NCI-H446 (cell line): ENCODE measurements at places on chromosomes 7 and 10.

- DNase-seq = no peak
These were observed 1.6 kb downstream of the C1GALT1 start for GRCh38 chr7:7183838-7184463.

- no peak for DNase-seq
These were observed 31.2 kb upstream of the MSRB2 start for GRCh38 chr10:23063973-23064812.

DNA sequence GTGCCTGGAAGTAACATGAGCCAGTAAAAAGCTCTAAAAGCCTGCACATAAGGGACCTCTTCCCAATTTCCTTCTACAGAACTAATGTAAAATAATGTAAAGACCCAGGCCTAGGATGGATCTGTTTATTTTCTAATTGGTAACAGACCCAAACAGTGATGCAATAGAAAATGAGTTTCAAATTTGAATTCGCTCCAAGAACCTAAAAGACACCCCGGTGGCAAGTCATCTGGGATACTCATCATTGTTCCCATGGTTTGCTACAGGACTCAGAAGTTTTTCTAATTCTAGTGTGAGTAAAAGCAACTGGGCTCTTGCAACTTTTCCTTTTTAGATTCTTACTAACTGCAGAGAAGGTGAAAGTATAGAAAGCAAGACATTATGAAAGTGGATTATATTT is 271.3 kb upstream of the CACNA2D1 start:
- no peak for DNase-seq

DNA sequence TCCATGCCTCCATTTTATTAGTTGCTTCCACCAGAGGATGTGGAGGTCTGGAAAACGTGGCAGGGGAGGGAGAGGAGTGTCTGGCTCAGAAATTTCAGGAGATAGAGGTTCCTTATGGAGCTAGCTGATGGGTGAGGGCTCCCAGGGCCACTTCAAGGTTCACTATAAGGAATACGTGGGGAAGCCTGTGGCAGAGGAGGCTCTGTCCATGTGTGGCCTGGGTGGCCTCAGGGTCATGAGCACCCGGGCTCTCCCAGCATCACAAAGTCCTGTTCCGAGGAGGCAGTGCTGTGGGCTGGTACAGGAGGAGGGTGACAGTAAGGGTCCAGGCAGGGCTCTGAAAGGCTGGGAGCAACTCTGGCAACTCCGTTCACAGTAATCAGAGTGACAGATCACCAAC is 24.6 kb downstream of the ARHGAP22 start:
- DNase-seq = no peak

- DNase-seq = no peak
These were observed 74.2 kb downstream of the WAPL start for GRCh38 chr10:86447432-86447831.

DNA sequence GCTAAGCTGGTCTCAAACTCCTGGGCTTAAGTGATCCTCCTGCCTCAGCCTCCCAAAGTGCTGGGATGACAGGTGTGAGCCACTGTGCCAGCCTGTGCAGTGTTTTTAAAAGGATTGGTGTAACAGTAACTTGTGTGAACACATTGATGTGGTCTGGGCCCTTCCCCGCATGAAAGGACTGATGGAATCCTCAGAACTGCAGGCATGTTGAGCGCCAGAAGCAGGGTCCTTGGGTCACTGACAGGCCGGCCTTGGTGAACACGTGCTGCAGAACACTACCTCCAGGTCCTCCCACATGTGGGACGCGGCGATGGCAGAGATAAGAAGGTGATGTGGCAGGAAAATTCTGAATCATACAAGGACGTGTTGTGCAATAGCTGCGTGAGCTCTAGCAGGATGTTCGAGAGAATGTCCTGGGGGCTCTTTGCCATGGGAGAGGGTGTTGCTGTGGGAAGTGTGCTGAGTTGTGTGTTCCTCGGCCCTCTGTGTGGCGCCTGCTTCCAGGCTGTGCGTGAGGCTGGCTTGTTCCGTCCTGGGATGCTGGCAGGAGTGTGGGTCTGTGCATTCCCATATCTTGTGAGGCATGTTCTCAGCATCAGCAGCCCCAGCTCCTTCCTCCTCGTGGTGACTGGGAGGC is 68.2 kb downstream of the DNAJB6 start:
- DNase-seq = no peak

DNA sequence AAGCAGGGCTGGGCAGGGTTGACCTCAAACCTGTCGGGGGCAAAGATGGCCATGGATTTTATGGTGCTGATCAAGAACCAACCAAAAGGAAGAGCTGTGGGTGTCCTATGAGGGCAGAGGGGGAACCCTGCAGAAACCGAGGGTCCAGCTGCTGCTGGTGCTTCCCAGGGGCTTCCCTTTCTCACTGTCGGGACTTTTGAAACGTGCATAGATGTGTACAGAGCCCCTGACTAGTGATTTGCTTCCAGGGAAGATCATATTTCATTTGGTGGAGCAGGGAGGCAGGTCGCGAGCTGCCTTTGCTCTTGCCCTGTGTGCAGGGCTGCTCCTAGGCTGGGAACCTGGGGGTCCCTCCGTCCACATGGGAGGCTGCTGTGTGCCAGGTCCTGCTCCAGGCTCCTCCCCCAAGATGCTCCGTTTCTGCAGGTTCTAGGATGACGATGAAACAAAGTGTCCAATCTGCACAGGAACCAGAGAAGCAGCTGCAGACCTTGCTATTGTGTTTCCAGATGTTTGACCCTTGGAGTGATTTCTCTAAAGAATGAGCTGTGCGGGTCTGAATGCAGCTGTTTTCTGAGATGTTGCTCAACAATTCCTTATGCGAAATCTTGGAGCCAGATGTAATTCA is 9.4 kb upstream of the INPP5A start:
- no peak for DNase-seq

- no peak for DNase-seq
These were observed 4.4 kb upstream of the HOXA11 start for GRCh38 chr7:27189295-27189996.

DNA sequence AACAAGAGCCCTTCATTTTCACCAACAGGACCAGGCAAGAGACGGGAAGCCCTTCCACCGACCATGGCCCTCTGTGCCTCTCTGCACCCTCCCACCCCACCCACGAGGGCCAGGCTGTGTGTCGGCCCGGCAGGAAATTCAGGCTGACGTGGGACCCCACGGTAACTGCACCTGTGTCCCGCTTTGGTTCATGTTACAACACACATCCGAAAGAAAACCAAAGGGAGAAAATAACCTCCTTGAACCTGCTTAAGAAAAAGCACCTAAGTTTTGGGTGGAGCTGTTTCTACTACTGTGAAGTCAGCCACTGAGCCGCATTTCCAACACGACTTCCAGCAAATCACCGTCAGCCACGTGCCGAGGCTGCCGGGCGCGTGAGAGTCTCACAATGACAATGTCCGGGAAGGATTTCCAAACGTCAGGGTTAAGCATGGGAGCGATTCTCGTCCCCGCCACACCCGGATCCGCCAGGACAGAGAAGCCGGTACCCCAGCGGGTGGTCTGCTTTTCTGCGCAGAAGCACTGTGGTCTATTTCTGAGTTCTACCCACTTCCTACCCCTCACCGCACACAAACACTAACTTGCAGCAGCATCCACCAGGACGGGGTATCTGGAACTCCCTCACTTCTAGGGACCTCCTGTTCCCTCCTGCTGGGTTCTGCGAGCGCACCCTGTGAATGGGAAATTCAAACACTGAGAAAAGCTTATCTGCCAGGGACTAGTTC is 36.6 kb downstream of the AMZ1 start:
- DNase-seq = no peak

- no peak for DNase-seq
These were observed 39.2 kb upstream of the SLC35B4 start for GRCh38 chr7:134355927-134356326.

- DNase-seq = no peak
These were observed 255.8 kb upstream of the CNTNAP2 start for GRCh38 chr7:145860809-145861208.

GRCh38 chr10:5890452-5890915 is 441 bp downstream of the FBH1 start:
- DNase-seq = no peak

DNA sequence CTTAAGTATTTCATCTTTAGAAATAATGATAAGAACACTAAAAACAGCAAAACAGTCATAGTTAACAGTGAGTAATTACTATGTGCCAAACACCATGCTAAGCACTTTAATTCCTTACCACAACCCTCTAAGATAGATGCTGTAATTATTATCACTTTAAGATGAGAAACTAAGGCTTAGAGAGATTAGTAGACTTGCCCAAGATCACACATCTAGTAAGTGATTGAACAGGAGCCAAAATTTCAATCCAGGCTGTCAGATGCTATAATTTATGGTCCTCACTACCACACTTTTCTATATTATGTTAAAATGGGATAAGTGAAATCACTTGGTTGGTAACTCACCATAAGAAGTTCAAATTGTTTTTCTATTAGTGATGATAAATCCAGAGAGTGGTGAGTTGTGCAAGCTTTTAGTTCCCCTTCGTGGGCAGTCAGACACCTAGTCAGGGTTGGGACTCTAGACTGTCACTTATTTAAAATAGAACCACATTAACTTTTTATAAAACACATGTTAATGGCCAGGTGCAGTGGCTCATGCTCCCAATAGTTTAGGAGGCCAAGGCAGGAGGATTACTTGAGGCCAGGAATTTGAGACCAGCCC is 85.9 kb upstream of the GATA3 start:
- no peak for DNase-seq

GRCh38 chr7:50267525-50268041 is 36.9 kb upstream of the IKZF1 start:
- DNase-seq = no peak

- DNase-seq = no peak
These were observed 33.0 kb downstream of the ZFAND2A start for GRCh38 chr7:1127001-1127400.
